Activated CD4-positive, alpha-beta T cell treated with anti-CD3 and anti-CD28 coated beads, Interleukin-2, amount 10 ng/mL, durations not matched to agents 7 days and 5 days (primary cell): ENCODE measurements at places on chromosomes 4 and X.

GRCh38 chr4:10100734-10101216 lies 15.8 kb downstream of the WDR1 start:
- H3K4me3 ChIP-seq, result peak overlapping the region; percentile 5
- peaks cover 99% of the 10 kb centered on the region for H3K4me1 ChIP-seq
- peak overlapping the region; percentile 93 for H3K27ac ChIP-seq
- H3K27me3 ChIP-seq, result no peaks in the 10 kb centered on the region

- no peaks in the 10 kb centered on the region for H3K27me3 ChIP-seq
- DNase-seq, result no peak
- H3K4me1 ChIP-seq, result no peaks in the 10 kb centered on the region
- H3K36me3 ChIP-seq, result no peaks in the 10 kb centered on the region
Observed at GRCh38 chr4:25702848-25703247, 47.2 kb downstream of the SLC34A2 start.

DNA sequence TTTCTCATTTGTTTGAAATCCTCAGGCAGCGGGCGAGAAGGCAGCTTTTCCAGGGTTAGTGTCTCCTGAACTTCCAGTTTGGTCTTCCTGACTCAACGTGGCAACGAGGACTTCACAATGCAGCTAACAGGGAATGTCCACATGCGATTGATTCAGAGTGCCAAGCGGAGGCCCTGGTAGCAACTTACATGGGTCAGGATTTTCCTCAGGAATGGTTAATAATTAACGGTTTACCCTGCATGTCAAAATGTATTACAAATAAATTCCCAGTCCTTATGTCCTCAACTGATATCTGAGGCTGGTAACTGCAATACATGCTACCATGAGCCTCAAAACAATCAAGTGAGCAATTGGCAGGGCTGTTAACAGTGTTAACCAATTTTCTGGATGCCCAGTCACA lies 67.2 kb downstream of the MAP3K15 start:
- H3K4me3 ChIP-seq, result no peak overlapping the region
- no peak for DNase-seq
- no peaks in the 10 kb centered on the region for H3K27me3 ChIP-seq

GRCh38 chr4:107838861-107839565 lies 14.3 kb downstream of the SGMS2 start:
- peaks cover 9% of the 10 kb centered on the region for H3K27me3 ChIP-seq
- H3K4me3 ChIP-seq, result no peak overlapping the region
- no peak overlapping the region for H3K27ac ChIP-seq
- no peaks in the 10 kb centered on the region for H3K36me3 ChIP-seq
- H3K4me1 ChIP-seq, result no peaks in the 10 kb centered on the region
- DNase-seq, result no peak
